HL-60 (cell line): ENCODE measurements at places on chromosomes 5 and 9.

DNA sequence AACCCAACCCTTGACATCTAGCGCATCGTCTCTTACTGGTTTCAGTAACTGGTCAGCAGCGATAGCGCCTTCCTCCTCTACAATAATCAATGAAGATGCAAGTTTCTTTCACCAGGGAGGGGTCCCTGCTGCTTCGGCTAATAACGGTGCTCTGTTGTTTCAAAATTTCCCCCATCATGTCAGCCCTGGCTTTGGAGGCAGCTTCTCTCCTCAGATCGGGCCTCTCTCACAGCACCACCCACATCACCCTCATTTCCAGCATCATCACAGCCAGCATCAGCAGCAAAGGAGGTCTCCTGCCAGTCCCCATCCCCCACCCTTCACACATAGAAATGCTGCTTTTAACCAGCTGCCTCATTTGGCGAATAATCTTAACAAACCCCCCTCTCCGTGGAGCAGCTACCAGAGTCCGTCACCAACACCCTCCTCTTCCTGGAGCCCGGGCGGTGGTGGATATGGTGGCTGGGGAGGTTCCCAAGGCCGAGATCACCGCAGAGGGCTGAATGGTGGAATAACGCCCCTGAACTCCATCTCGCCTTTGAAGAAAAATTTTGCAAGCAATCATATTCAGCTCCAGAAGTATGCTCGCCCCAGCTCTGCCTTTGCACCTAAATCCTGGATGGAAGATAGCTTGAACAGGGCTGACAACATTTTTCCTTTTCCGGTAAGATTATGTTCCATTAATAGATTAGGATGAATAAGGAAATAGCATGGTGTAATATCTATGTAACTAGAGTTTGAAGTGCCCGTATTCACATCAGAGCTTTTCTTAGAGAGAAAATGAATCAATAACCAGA lies 2.2 kb downstream of the CPEB4 start:
- no peak for DNase-seq

DNA sequence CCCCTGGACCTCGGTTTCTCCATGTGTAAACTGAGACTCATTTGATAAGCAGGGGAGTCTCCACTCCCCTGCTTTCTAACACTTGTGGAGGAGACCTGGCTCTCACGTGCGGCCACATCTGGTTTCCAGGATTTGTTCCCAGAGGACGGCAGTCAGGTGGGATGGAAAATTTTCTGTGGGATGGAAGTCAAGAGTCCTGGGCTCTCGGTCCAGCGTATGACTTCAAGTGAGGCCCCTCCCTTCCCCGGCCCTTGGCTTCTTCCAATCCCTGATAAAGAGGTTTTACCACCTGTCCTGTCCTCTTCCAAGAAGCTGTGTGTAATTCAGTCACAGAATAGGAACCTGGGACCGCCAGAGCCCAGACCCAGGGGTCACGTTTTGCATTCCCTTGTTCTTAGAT lies 35.0 kb downstream of the TMOD1 start:
- no peak for DNase-seq

GRCh38 chr9:34869390-34869789 lies 88.7 kb upstream of the PHF24 start:
- no peak for DNase-seq

DNA sequence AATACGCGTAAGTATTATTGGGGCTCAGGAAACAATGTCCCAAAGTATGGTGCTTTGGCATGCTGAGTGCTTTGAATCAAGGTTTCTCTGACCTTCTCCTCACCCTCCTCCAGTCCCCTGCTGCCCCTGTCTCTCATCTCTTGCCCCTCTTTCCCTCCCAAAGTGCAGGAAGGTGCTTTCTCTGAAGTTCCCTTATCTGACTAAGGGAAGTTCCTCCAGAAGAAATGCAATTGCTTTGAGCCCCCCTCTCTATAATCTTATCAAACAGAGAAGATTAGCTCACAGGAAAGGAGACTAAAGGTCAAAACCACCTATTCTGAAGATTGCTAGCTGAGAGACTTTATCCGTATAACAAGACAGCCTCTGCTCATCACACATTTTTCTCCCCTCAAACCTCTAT lies 288.1 kb downstream of the ARL15 start:
- DNase-seq = peak; percentile 1

DNA sequence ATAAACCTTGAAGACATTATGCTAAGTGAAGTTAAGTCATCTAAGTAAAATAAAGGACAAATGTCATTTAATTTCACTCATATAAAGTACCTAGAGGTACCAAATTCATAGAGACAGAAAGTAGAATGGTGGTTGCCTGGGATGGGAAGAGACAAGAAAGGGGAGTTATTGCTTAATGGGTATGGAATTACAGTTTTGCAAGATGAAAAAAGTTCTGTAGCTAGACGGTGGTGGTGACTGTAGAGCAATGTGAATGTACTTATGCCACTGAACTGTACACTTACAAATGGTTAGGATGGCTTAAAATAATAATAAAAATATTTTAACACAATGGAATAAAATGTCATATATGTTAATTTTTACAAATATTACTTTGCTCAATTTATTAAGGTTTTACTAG lies 128.0 kb downstream of the MPDZ start:
- no peak for DNase-seq

GRCh38 chr5:142184988-142185387 lies 76.4 kb downstream of the NDFIP1 start:
- DNase-seq = no peak

- no peak for DNase-seq
Observed at GRCh38 chr9:31104249-31104648, 1280.2 kb upstream of the ACO1 start.

DNA sequence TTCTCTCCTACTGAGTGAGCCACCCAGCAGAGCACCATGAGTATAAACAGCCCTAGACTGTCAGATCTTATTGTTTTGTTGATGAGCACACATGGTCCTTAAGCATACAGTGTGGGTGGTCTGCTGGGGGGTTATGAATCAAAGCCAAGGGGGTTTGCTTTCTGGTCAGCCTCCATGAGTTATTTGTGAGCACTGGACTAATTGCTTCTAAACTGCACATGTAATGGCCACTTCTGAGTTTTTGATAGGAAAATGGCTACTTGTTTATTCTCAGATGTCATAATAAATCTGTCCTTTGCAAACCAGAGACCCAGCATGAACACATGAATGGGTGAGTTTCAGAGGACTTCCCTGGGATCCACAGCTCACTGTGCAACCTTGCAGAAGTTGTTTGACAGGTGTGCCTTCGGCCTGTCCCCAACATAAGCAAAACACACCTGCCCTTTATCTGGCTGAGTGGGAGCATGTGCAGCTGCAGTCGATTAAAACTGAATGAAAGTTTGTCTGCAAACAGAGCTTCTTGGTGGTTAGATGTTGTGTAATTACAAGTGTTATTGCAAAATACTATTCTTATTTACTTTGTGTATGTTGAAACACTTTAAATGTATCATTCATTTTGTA lies 35.9 kb downstream of the MAMDC2 start:
- peak; percentile 51 for DNase-seq

GRCh38 chr5:107340631-107341030 lies 330.1 kb downstream of the EFNA5 start:
- no peak for DNase-seq

- DNase-seq = no peak
Observed at GRCh38 chr9:70883056-70883455, 238.4 kb downstream of the TRPM3 start.

- DNase-seq = no peak
Observed at GRCh38 chr9:32704343-32704742, 68.9 kb upstream of the TAF1L start.

DNA sequence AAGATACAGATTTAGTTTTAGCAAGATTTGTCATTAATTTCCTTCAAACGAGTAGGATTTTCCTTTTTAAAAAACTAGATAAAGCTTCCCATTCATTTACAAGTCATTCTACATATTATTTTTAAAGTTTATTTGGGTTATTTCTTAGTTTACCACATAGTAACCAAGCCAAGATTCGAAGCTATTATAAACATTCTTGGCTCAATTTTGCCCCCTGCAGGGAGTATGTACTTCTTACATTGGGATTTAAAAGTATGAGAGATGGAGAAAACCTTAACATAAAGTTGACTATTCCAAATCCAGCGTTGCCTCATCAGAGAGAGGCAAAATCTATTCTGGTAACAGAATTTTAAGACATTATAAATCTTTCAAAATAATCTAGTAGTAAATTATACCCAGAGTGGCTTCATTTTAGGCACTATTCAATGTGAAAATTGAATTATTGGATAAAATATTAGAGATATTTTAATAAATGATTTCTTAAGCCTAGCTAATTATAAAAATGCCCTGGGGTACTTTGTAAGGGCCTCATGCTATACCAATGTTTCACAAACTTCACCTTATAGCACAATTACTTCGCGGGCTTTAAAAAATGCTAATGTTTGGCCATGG lies 39.1 kb downstream of the FBN2 start:
- DNase-seq = peak; percentile 13

DNA sequence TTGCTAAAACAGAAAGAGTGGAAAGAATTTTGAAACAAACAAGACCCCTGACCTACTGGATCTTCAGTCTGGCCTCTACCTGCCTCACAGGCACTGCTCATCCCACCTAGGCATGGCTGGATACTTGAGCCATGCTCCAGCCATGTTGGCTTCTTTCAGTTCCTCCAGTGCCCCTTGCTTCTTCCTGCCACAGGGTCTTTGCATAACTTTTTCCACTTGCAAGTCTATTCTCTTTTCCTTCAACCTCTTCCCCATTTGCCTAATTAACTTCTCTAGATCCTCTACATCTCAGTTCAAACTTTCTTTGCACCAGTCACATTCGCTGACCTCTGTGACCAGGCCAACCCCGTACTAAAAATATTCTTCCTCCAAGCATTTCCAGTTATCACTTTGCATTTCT lies 50.4 kb downstream of the STARD4 start:
- DNase-seq = no peak

- DNase-seq = no peak
Observed at GRCh38 chr5:132428147-132428482, 58.6 kb downstream of the SLC22A5 start.

DNA sequence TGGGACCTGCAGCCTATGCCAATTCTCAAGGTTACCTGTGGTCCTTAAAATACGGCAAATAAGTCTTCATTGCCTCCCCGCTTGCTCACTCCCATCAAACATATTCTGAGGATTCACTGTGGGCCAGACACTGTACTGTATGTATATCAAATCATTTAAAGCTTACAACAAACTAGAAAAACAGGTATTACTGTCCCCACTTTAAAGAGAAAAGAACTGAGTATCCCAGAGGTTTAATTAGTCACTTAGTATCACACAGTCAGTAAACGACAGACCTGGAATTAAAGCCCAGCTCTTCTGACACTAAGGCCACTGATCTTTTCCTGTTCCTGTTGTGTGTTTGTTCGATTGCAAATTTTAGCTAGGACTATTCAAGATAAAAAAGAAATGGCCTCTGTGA lies 248.2 kb downstream of the ACTL7B start:
- DNase-seq = no peak

GRCh38 chr5:1038417-1039209 lies 30.0 kb downstream of the NKD2 start:
- DNase-seq = no peak
